ENCODE measurements at places on chromosomes 6 and 20.

- no peak for DNase-seq
Measured at GRCh38 chr6:82419132-82419581, 55.5 kb downstream of the TPBG start.

- DNase-seq, result no peak
Measured at GRCh38 chr20:22581437-22582385, 2.7 kb downstream of the FOXA2 start.

DNA sequence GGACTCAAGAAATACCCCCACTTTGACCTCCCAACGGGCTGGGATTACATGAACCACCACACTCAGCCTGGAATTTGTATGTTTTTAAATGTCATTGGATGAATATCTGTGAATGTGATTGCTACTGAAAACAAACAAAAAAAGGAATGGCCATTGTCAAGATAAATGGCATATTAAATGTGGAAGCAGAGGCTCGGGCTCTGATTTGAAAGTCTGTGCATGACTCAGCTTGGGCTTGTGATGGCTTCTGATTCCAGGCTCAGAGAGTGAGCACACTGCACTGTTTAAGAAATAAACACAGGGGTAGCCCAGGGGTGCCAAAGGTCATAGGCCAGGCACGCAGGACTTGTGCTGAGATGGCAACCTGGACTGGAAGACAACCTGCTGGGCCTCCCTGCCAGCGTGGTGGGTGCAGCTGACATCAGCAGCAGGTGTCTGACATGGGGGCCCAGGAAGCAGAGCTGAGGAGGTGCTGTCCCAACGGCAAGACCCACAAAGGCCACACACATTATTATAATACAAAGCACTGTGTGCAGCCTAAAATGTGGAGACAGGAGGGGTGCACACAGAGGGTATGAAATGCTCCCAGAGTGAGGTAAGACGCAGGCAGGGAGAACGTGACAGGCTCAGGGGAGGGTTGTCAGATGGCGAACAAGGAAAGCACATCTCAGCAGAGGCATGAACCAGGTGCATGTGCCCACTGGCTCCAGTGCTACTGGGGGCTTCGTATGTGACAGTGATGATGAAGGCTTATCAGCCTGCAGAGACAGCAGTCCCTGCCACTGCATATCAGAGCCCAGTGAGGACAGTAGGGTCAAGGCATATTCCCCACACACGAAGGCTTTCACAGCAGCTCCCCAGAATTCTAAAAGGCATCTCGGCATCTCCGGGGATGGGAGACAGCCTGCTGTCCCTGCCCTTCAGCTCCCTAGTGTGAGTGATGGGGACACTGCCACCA lies 169.4 kb downstream of the SYNDIG1 start:
- DNase-seq, result no peak

DNA sequence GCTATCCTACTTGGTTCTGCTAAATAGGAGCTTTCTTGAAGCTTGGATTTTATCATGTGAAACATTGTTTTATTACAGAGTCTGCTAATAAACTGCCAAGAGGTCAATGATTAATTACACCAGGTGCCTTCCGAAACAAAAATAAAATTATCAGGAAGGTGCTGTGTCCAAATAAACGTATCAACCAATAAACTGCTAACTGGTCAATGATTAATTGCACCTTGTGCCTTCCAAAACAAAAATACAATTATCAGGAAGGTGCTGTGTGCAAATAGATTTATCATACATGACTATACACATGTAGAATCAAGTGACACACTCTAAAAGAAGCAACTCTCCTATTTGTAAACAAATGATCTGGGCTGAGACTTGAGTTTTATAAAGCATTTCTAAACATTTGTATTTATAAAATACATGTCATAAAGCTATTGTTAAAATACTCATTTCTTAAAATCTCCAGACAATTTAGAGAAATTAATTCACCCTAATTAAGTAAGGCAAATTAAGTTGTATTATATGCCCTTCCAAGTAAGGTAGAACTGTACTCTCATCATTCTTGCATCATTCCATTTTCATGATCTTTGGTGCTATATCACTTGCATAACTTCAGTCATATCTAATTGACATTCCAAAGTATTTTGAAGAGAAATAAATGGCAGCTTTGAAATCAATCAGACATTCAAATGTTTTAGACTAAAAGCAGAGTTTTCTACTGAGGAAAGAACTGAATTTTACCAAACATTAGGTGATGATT lies 26.8 kb downstream of the SPTLC3 start:
- DNase-seq, result no peak

GRCh38 chr6:29853245-29853644 lies 25.6 kb downstream of the HLA-G start:
- DNase-seq, result no peak

DNA sequence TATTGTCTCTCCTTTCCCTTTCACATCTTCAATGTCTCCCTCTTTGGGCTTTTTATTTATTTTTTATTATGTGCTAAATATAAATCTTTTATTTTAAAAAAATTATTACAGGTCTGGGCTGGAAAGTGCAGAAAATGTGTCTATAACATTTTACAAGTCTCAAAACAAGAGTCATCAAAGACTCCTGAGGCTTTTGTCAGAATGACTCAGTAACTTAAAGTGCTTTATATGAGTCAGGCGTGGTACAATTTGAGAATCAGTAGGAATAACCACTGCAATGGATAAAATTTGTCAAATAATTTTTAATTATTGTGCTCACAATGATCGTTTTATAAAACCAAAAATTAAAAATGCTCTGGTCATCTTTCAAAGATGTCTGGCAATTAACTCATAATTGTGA lies 193.9 kb downstream of the MMUT start:
- no peak for DNase-seq

- DNase-seq, result peak; percentile 32
Measured at GRCh38 chr6:87806099-87806498, 104.1 kb upstream of the AKIRIN2 start.

Measured in CD14-positive monocyte (primary cell).